ENCODE measurements at places on chromosomes 4 and X.

GRCh38 chr4:181670506-181670905 lies 572.7 kb upstream of the TENM3 start:
- no peak for DNase-seq

- no peak for DNase-seq
Observed at GRCh38 chrX:47976254-47977151, 27.3 kb downstream of the ZNF182 start.

DNA sequence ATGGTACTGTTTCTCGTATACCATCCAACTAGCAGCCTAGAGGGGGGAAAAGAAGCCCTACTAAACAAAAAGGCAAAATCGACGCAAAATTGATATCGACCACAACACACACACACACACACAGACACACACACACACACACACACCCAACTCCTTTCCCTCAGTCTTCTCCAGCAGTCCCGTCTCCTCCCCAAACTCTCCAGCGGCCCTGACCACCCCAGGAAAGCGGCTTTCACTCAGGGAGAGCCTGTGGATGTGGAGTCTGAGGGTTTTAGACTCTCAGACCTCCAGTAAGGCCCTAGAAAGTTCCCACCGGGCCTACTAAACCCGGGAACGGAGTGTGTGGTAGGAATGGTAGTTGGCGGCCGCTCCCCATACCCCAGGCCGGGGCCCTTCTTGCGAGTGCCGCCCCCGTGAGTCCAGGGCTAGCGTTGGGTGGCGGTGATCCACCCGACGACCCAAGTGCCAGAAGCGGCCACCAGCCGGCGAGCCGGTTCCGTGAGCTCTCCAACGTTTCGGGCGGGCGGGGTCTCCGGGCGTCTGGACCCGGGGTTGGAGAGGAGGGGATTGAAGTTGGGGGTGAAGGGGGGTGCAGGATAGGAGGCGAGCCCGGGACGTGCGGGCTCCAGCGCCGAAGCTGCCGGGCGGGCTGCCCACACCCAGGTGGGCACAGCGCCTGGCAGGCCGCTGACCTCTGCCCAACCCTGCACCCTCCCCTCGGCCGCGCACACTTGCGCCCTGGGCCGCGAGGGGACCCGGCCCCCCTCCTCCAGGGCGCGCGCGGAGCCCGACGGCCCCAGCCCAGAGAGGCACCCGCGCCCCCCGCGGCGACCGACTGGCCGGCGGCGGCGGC lies 13.7 kb downstream of the ARX start:
- no peak for DNase-seq

DNA sequence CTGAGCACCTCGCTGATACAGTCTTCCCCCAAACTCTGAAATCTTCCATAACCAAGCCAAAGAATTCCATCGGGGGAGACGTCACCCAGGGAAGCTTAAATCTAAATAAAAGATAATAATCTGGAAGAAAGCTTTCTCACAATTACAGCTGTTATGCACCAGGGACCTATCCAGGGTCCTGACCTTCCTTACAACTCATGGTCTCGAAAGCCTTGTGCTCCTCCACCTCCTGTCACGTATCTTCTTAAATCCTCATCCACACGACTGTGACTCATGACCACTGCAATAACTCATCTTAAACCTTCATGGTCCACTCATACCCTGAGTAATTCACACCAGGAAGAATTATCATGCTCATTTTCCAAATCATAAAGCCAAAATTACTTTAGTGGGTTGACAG lies 166.8 kb upstream of the FRG1 start:
- DNase-seq = no peak

DNA sequence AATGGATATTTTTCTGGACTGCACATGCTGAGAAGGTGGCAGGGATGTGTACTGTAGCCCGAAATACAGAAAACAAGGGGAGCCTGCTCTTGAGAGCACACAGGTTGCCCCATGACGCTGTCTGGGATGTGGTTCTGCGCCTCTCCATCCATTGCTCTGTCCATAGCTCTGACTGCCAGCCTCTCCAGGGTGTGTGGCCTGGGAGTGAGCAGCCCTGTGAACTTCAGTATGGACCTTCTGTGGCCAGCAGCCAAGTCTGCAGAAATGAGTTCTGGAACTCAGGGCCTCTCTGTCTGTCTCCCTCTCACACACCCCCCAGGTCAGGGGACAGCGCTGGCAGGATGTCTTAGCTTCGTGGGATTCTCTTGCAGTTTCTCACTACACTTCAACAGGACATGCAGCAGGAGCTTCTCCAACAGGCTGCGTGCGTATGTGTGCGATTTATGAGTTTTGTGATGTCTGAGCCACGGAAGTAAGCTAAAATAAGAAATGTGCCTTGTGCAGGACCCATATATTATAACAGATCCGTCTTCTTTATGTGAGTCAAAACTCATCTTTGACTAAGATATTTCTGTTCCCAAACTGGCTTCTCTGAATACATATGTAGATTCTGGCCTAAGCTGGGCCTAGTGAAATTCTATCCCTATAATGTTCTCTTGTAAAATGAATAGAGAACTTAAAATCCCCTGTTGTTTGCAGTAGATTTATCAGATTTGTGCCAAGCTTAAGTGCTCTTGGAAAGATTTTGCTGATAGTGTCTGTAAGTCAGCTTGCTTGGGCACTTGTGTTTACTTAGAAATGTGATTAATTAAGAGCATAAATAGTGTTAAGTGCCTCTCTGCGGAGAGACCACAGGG lies 40.0 kb downstream of the PROM1 start:
- no peak for DNase-seq

- DNase-seq = no peak
Observed at GRCh38 chrX:141468940-141469339, 115.6 kb downstream of the SPANXA1 start.

GRCh38 chr4:83153417-83153816 lies 38.9 kb upstream of the PLAC8 start:
- no peak for DNase-seq

GRCh38 chrX:64977830-64978229 lies 1.6 kb upstream of the ZC4H2 start:
- DNase-seq = no peak

DNA sequence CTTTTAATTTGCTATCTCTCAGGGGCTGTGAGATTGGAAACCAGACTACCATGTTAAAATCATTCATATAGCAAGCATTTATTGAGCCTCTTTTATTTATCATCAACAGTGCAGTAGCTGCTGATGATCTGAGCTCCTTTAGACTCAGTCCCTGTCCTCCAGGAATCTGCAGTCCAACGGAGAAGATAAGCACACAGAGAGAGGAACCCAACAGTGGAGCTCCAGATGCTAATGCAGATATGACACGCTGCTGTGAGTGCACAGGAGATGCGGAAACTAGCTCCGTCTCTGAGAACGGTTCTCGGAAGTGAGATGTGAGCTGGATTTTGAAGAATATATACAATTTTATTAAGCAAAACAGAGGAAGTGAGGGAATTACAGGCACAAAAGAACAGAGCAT lies 35.4 kb downstream of the DCHS2 start:
- DNase-seq = no peak

GRCh38 chr4:148914734-148915133 lies 472.5 kb upstream of the NR3C2 start:
- DNase-seq = no peak

DNA sequence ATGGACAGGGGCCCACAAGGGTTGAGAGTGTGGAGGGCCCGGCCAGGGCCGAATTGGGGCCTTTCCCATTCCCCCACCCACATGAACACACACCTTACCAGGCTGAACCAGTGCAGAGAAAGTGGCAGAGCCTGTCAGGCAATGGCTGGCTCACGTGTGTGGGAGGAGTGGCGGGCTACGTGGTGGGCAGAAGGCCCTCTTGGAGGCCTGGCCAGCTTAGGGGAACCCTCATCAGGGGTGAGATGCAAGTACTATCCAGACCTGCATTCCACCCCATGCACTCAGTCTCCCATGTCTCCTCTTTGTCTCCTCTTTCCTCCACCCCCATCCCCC lies 965 bp downstream of the TCEAL4 start:
- DNase-seq = no peak

DNA sequence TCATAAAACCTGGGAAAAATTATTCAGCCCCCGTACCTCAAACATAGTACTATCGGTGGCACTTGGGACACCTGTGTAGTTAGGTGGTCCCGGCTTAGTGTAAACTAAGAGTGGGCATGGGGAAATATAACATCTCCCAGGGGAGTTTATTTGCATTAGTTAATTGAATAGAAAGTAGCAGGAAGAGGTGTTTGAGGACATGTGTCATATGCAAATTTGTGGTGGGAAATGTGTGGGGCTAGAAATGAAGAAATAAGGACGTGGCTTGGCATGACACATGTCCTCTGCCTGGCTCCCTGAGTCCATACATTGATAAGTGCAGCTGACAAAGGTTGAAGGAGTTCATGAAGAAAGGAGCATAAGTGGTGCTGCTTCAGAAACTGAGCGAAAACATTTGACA lies 483.6 kb downstream of the SH2D1A start:
- DNase-seq = no peak

- DNase-seq = no peak
Observed at GRCh38 chr4:8236106-8236919, 33.2 kb upstream of the HTRA3 start.

DNA sequence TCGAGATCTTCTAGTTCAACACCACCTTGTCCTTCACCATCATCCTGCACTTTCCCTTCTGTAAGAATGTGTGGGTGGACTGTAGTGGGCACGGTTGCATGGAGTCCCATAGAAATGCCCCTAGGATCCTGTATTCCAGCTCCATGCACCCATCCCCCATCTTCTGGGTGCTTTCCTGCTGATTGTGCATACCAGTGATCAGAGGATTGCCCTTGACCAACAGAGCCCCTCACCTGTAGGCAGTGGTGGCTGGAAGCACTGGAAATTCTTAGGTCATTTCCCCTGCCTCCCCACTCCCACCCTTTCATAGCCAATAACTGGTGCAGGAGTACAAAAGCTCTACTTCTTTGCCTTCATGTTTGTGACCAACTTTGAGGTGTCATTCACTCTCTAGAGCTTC lies 213.4 kb upstream of the ARSJ start:
- DNase-seq = no peak

- no peak for DNase-seq
Observed at GRCh38 chr4:147944249-147944648, 212.4 kb downstream of the ARHGAP10 start.

DNA sequence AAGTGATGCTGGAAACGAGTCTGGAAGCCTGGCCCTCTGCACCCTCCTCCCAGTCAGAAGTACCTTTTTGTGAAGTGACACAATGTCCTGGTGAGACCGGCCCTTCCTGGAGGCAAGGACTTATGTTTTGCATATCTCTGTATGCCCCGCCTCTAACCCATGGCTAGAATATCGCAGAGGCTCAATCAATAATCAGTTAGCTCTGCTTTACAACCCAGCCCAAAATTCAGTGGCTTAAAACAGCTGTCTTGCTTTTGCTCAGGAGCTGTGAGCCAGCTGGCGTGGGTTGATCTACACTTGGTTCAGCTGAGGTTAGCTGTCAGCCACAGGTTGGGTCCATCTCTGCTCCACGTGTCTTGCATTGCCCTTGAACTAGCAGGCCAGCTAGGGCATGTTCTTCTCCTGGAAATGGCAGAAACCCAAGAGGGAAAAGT lies 98.8 kb upstream of the METTL14 start:
- no peak for DNase-seq

GRCh38 chr4:156805696-156806095 lies 165.9 kb downstream of the PDGFC start:
- no peak for DNase-seq

DNA sequence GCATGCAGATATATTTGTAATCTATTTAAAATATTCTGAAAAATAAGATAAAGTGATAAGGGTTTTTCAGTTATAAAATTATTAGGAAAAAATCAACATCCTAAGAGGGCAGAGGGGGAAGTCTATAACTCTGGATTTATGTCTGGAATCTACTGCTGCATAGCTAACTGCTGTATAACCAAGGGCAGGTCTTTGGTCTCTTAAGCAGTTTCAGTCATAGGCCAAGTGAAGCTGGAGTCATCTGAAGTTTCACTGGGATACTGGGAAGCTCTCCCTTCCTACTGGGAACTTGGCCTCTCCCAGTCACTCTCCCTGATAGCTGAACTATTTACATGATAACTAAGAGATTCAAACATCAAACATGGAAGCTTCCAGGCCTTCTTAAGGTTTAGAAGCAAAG lies 1409.9 kb upstream of the PCDH7 start:
- no peak for DNase-seq

GRCh38 chrX:129495900-129496299 lies 27.4 kb downstream of the SMARCA1 start:
- no peak for DNase-seq

- DNase-seq = no peak
Observed at GRCh38 chrX:43141885-43142284, 363.9 kb upstream of the PPP1R2C start.

DNA sequence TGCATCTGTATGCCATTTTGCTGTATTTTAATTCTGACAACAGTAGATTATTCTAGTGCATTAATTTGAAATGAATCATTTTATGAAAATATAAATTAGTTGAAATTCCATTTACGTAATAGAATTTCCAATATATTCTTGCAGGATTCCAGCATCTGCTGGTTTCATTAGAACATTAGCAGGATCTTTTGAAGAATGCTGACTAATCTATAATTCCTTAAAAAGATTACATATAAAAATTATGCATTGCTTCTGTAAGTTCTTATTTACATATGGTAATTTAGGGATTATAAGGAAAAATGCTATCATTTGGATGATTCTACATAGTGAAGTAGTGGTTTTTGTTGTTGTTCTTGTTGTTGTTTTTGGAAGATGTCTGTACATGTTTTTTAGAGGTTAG lies 182.2 kb upstream of the GNPDA2 start:
- no peak for DNase-seq

DNA sequence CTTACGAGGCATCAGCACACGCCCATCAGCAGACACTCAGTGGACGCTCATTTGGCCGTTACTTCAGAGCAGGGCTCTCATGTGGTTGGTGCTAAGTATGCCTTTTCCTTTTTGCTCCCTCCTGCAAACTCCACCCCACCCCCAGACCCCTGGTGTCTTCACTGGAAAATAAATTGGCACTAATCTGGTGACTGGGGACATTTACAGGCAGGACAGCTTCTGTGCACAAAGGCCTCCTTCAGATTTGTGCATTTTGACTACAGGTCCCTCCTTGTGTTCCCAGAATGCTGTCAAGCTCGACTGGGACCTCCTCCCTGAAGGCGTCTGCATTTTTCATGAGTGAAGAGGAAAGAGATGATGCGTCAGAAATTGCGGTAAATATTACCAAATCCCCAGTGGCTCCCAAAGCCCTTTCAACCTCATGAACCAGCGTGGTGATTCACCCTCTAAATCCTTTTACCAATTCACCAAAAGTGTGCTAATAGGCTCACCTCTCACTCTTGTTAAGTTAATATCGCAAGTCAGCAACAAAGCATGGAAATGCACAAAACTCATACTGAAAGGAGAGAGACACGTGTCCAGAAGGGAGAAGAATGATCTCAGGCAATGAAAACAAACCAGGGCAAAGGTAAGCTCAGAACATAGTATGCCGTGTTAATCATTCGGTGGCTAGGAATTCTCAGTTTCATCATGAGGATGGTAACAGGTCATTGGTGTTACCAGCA lies 119.0 kb downstream of the NKX6-1 start:
- DNase-seq = no peak
